T-helper 22 cell (primary cell): ENCODE measurements at places on chromosomes 6 and 20.

- DNase-seq = no peak
Observed at GRCh38 chr20:8413691-8414090, 281.6 kb downstream of the PLCB1 start.

DNA sequence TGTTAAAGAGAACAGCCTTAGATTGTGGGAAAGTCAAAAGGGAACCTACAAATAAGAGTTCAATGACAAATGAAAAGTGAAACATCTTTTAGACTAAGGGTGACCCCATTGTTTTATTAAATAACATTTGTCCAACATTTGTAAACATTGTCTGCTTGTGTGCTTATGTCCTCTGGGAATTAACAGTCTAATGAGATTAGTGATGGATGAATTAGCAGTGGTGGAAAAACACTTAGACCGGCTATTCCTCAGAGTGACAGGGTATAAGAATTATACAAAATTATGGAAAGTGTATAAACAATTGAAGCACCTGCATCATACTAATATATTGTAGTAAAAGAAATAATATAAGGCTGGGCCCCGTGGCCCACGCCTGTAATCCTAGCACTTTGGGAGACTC lies 29.3 kb upstream of the HFE start:
- DNase-seq = no peak

- no peak for DNase-seq
Observed at GRCh38 chr6:149150801-149151398, 166.6 kb upstream of the TAB2 start.

- DNase-seq = no peak
Observed at GRCh38 chr6:160755165-160755564, 53.1 kb downstream of the PLG start.

- no peak for DNase-seq
Observed at GRCh38 chr6:54252916-54253315, 55.3 kb upstream of the TINAG start.

DNA sequence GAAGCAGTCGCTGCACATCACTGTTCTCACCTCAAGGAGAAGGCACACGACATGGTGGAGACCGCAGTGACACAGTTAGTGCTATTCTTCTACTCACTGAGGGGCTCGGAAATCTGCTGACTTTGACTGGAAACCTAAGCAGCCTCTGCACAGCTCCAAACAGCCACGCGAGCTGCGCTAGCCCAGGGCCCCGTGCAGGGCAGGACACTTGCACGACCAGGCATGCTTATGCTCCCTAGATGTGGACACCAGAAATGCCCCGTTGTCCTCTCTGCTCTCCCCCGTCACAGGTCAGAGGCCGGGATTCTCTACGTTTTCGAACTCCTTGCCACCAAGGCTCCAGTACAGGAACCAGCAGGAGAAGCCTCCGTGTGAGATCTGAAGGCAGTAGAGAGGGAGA lies 201.1 kb downstream of the WDR27 start:
- DNase-seq = no peak

DNA sequence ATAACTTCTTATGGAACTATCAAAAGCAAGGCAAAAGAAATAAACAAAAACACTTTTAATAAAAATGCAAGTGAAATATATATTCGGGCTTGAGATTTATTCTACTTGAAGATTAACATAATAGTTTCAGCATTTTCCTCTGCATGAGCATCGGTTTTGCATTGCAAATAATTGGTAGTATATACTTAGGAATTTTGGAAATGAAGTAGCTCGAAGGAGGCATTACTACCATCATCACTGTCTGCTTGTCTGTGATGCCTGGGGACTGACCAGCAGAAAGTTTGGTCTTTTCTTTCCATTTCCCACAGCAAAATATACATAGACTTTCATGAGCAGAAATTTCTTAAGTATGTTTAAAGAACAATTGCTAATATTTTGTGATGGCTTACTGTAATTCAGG lies 570.7 kb downstream of the HTR1B start:
- DNase-seq = no peak

GRCh38 chr6:36830577-36830976 lies 8.7 kb downstream of the CPNE5 start:
- no peak for DNase-seq

DNA sequence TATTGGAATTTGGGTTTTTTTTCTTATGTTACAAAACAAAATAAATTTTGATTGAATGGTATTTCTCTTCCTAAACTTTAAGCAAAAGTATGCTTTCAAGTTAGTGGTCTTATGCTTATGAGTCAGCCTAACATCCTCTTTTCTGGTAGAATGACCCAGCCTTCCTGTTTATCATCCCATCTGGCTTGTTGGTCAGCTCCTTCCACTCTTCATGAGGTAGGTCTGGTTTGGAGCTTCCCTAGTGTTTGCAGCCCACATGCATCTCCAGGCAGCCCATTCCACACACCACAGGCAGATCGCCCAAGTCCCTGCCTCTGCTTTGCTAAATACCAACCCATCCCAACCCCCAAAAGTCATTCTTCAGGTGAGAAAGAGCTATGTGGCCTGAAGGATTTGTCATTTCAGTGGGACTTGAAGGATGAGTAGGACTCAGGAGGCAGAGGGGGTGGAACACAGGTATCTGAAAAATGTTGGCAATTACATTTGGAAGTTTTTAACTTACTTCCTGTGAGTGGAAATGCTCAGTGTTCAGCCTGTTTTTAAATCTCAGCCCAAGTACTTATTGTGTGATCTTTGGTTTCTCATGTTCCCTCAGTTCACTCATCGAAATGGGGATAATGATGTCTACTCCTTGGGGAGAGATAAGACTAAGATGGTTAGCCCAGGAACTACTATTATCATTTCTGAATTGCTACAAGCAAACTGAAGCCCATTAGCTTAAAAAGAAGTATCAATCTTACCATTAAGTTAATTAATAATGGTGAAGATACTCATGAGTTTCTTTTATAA lies 294.0 kb downstream of the ADGB start:
- no peak for DNase-seq

DNA sequence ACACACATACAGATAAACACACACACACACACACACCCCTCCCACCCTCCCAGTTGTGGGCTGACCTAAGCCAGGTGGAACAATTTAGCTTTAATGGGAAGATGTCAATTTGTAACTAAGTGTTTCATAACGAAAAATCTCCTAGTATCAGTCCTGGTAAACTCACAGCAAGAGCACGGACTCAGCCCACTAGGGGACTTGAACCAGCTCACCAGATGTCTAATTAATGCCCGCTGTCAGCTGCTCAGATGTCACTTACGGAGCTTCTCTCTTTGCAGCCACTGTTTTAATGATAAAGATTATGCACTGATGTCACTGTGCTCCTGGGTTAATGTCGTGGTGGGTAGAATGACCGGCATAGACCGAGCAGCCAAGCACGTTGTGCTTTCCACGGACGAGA lies 116.6 kb upstream of the INSM1 start:
- no peak for DNase-seq

DNA sequence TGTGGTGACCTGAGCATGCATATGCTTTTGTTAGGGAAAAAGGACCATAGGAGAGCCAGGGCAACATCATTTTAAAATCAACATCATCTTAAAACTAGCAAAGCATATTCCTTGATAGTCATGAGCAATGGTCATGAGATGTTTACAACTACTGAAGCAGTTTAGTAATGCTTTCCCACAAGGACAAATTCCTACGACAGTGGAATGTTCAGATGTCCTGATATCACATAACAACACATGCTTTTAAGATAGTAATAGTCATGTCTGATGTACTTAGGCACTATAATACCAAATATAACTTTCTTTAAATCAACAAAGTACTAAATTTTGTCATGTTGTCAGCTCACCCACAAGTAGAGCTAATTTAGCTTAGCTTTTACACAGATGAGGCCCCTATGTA lies 370.3 kb downstream of the HTR1B start:
- DNase-seq = no peak

DNA sequence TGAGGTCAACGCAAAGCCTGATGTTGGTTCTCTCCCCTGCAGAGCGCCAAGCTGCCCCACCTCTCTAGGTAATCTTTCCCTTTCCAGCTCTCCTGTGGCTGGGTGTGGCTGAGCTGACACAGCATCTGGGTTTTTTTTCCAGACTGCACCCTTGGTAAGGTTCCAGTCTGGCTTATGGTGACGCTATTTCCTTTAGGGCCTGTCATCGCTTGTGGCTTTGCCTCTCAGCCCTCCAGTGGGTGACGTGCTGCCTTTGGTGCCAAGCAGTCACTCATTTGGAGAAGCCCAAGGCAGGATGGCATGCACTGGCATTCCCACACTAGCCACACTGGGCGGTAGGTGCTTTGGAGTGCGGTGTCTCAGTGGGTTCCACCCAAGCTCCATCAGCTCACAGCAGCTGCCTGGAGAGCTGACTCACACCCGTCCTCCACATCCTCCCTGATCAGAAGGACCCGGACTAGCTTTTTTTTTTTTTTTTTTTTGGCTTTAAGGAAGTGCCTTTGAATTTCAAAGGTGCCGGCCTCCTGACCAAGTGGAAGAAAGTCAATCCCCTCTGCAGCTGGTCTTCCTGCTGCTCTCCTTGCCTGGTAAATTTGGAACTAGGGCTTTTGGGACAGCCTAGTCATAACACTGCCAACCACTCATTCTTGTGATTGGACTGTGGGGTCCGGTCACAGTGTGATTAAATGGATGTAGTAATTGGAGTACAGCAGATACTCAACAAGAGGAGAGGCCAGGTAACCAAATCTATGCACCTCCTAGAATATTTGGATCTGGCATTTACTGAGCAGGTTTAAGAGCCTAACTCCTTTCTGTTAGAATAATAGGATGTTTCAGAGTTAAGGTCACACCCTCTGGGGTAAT lies 153.6 kb downstream of the CD83 start:
- peak; percentile 19 for DNase-seq

DNA sequence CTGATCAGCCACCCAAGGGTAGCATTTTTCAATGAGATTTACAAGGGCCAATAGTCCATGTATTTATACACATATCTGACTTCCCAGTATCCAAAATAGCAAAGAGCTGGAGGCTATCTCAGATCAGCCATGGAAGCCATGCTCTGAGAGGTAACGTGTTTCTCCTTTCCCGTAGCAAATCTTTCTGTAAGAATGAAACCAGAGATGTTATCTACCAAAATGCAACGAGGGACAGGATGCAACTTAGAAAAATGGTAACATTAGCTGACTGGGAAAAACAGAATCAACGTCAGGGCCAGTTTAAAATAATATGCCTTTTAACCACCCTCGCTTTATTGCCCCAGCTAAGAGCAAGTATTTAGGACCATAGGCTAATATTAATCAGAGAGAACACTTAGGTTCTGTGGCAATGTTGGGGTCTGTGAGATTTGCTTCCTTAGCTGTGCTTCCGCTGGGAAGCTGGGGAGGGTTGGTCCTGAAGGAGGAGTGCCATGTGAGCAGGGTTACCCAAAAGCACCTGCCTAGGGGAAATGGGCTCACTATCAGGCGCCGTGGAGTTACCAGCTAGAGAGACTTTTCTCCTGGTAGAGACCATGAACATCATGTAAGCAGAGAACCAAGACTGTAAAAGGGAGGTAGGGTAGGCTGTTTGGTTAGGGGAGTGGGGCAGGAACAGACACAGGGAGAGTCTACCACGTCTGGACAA lies 1.2 kb downstream of the ZNF831 start:
- DNase-seq = no peak

- peak; percentile 95 for DNase-seq
Observed at GRCh38 chr20:57398231-57398821, 7.1 kb downstream of the RBM38 start.

- no peak for DNase-seq
Observed at GRCh38 chr20:2671977-2672376, 8.0 kb upstream of the IDH3B start.

GRCh38 chr20:51413857-51414256 lies 128.7 kb downstream of the NFATC2 start:
- DNase-seq = peak; percentile 49

- no peak for DNase-seq
Observed at GRCh38 chr6:12173661-12174060, 116.5 kb upstream of the EDN1 start.

- no peak for DNase-seq
Observed at GRCh38 chr6:68192988-68193387, 442.1 kb upstream of the ADGRB3 start.

DNA sequence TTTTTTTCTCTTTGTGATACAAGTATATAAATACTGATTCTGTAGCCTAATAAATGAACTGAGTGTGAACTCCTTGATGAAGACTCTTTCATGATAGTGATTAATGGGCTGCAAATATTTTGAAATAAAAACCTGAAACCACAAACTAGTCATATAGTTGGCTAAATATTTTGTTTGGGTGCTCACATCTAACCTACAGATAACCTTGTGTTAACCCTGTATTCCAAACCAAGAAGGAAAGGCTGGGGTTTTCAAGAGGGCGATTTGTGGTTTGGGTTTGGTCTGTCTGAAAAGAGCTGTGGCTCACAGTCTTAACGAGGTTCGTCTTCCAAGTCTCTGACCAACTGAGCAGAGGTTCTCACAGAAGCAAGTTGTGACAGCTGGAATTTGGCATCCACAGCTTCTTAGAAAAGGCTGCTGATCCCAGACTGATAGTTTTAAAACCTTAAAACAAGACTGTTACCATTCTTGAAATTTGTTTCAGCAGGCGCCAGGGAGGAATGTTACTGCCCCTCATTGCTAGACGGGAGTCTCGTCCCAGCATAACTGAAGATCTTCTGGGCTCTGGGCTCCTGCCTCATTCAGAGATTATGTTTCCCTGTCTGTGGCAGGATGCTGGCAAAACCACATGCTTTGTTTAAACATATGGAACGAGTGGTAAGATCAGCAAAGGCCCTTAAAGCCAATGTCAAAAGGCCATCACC lies 736.4 kb upstream of the MARCKS start:
- no peak for DNase-seq

DNA sequence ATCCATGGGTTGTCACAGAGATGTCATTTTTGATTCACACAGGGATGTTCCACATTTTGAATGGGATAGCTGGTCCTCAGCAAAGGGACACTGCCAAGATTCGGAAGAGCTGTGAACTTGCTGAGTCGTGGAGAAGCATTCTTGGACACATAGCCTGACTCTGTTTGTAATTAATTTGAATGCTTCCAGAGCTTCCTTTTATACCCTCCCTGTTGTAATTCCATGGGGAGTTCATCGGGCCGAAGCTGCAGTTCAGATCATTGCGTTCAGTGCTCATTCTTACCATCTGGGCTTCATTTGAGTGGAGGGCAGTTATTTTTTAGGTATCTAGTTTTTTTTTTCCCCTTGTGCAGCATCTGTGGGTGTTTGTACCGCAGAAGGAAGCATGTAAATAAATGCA lies 126.5 kb downstream of the SLC24A3 start:
- no peak for DNase-seq

DNA sequence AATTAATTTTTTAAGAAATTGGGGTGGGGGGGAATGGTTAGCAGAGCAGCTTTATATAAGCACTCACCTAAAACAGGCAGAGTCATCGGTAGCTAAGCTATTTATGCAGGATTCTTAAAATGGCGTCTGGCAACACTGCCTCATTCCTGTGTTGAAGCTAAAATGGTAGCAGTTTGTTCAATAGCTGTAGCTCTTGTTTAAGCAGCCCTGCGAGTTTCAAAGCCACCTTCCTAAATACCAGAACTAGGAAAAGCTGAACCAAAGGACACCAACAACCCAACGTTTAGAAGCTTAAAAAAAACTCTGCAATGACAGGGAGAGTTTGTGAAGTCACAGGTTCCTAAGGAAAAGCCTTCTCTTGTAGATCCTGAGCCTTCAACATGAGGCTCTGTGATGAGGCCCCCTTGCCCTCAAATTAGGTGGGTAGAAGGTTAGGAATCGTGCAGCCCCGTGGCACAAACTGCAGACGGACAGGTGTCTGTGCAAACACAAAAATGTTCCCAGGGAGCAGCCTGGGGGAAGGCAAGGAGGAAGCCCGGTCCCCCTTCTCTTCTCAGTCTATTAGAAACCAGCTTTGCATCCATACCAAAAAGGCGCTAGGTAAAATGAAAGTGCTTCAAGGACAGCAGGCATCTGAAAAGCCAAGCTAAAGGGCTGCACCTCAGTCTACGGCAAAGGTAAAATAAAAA lies 4.7 kb downstream of the ZMYND8 start:
- DNase-seq = no peak
